ENCODE measurements at places on chromosomes 1 and 21.

DNA sequence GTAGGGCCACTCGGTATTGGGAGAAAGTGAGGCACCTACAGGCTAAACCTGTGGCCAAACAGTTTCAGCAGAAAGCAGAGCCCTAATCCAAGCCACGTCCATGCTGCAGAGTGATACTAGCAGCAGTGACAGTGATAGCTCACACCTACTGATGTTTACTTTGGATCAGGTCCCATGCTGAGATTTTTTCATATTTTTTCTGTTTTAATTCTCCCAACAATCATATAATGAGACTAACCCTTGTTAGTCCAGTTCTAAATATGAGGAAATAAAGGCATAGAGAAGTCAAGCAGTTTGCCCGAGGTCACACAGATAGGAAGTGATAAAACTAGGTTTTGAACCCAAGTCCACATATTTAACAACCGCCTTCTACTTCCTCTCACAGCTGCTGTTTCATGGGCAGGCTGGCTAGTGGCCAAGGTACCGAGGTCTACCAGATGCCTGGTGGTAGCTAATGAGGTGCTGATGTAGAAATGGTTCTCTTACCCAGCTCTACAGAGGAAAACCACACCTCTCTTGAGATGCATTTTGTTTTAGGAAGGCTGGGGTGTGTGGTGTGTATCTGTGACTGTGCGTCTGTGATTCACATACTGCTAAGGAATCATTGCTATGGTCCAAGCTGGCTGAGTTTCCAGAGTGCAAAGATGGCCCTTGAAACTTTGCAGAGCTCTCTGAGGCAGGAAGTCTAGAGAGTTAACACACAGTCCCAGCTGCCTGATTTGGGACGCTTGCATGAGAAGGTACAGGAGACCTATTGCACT is 80.3 kb upstream of the ARTN start:
- no peak for DNase-seq

- no peak for DNase-seq
Observed at GRCh38 chr1:191641420-191642260, 516.6 kb upstream of the RGS18 start.

DNA sequence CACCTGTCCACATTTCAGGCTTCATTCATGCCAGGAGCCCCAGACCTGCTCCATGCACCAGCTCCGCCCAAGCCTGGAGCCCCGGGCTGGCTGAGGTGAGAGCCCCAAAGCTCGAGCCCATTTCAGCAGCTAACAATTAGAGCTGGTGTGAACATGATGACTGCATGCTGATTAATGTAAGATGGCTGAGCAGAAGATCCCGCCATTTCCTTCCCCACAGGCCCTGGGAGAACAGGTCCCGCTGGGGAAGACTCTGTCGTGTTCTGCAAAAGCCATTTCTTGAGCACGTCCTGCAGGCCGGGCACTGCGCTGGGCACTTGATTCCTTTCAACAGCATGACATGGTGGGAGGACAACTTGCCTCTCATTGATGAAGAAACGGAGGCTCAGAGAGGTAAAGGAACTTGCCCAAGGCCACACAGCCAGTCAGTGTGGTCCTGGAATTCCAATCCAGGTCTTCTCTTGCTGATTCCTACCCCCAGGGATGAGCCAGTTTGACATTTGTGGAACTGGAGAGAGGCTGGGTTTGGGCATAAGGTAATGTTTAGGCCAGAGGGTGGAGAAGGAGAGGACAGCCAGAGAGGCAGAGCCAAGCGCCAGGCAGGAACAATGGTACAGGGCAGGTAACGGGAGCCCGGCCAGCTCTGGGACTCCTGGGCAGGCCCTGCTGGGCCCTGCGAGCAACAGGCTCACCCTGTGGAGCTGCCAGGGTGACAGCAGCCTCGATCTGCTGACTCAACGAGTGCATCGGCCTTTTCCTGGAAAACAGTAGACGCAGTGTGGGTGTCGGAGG is 28.1 kb upstream of the EPHA2 start:
- no peak for DNase-seq

- no peak for DNase-seq
Observed at GRCh38 chr1:53123453-53124140, 18.8 kb downstream of the SLC1A7 start.

DNA sequence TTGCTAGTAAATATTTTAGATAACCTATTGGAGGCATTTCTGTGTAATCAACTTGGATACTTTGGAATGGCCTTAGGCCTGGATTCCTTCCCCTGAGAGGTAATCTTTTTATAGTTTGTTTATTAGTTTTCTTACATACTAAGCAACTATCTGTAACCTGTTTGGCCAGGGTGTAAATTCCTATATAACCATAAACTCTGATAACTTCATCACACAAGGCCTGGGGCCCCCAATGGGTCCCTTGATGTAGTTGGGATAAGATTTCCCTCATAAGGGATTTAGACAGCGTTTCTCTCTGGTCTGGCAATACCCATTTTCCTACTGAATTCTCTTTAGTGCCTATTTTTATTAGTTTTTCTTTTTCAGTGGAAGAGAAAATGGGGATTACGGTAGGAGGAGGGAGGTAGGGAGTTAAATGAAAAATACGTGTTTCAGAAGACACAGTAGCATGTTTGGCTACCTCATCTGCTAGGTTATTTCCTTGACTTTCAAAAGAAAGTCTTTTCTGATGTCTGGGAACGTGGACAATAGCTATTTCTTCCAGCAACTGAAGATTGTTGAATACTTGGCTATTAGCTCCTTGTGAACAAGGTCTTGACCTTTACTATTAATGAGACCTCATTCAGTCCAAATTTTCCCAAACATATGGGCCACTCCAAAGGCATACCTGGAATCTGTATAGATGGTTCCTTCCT is 7.4 kb upstream of the AADACL3 start:
- DNase-seq = no peak

DNA sequence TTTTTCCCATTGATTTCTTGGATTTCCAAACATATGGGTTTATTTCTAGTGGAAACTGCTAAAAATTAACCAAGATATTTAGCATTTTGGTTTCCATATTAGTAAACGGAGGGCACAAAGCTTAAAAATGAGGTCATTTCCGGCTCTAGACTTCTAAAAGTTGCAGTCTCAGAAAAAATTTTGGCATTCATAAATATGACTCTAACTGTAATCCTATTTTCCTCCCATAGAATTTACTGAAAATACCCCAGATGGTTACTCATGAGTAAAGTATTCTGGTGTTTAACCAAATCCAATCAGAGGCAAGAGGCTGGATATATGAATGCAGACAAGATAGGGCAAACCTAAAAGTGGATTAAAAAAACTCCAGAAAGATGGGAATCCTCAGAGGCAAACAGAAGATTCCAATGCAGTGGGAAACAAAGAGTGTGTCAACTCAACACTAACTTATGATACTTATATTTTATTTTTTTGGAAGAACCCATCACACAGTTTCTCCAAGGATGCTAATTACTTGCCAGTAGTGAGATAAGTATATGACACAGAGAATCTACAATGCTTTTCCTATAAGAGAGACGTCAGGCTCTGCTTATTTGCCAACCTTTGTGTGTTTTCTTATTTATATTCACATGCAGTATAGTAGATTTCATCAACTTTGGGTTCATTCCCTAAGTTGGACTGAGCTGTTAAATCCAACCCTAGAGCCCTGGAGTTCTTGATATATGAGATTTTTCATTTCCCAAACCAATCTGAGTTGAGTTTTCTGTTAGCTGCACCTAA is 90.1 kb upstream of the BCL10 start:
- no peak for DNase-seq

DNA sequence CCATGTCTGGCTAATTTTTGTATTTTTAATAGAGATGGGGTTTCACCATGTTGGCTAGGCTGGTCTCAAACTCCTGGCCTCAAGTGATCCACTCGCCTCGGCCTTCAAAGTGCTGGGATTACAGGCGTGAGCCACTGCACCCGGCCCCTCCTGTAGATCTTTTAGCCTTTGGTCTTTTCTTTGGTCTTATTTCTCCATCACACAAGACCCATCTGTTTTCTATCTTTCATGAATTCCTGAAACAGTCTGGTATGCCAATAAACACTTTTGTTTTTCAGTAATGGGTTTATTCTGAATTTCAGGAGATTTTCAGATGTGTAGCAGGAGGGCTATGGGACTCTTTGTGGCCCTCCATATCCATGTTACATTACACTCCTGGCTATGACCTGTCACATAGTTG is 23.2 kb downstream of the ERRFI1 start:
- no peak for DNase-seq

DNA sequence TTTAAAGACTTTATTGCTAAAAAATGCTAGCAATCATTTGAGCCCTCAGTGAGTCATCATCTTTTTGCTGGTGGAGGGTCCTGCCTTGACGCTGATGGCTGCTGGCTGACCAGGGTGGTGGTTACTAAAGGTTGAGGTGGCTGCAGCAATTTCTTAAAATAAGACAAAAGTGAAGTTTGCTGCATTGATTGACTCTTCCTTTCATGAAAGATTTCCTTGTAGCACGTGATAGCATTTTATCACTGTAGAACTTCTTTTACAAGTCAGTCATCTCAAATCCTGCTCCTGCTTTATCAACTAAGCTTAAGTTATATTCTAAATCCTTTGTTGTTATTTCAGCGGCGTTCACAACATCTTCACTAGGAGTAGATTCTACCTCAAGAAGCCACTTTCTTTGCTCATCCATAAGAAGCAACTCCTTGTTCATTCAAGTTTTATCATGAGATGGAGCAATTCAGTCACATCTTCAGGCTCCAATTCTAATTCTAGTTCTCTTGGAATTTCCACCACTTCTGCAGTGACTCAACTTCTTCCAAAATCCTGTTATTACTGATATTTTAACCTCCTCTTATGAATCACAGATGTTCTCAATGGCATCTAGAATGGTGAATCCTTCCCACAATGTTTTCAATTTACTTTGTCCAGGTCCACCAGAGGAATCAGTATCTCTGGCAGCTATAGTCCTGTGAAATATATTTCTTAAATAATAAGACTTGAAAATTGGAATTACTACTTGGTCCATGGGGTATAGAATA is 17.6 kb upstream of the RGS1 start:
- no peak for DNase-seq

GRCh38 chr1:198837278-198838021 is 198.6 kb downstream of the PTPRC start:
- DNase-seq = no peak

DNA sequence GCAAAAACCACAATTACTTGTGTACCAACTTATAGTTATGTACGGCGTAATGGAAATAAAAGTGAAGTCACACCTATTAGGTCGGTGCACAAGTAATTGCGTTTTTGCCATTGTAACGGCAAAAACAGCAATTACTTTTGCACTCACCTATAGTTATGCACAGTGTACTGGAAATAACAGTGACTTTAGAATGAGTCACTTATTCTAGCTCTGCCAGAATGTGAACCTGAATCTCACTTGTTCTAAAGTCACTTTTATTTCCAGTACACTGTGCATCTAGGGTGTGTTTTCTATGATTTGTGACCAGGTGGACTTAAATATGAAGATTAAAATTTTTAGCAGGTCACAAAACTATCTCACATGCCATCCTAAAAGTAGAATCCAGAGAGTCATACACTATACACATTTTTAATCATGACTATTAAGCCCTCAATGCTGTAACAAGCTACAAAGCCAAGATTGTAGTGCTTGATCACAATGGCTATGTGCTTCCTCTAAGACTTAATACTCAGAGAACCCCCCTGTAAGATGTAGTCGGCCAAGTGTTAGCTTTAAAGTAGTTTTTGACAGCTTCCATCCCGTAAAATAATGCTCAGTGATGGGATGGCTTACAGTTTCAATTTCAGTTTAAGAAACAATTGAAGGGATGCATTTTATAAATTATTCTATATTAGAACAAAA is 218.8 kb downstream of the NEGR1 start:
- DNase-seq = no peak

DNA sequence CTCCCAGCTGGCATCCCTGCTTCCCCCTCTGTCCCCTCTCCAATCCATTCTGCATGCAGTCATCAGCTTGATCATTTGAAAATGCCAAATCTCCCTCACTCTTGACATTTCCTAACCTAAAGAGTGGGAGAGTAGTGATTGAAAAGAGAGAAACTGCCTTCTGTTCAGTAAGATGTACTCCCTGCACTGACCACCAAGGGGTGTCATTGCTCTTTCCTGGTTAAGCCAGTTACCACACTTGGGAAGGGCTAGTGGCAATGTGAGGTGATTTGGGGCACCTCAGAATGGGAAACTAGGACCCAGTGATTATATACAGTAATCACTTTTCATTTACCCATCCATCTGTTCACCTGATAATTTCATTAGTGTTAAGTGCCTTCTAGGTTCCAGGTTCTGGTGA is 6.9 kb upstream of the TMEM269 start:
- DNase-seq = peak; percentile 45

Data from B cell (primary cell).